ENCODE measurements at places on chromosomes 3 and 15.

- DNase-seq, result no peak
Observed at GRCh38 chr3:152097770-152098169, 171.0 kb upstream of the MBNL1 start.

- no peak for DNase-seq
Observed at GRCh38 chr3:188322135-188322887, 168.4 kb downstream of the LPP start.

DNA sequence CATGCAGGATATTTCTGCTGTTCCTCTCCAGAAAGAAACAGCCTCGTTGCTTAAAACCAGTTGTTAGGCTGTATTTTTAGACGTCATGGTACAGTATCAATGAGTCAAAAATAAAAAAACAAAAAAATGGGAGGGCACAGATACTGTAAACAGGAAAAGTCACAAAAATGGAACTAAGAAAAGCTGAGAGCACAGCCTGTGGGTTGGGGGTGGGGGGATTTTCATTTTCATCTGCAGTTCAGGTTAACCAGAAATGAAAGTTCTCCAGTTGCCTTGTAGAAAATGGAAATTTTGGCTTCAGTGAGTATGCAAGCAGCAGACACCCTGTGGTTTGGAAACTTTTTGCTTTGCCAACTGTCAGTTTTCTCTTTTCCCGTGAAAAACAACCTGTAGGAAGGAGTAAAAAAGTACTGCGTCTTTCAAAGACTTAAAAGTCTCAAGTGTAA is 59.0 kb downstream of the FRMD4B start:
- DNase-seq, result no peak

- no peak for DNase-seq
Observed at GRCh38 chr3:127483902-127484591, 106.5 kb downstream of the TPRA1 start.

DNA sequence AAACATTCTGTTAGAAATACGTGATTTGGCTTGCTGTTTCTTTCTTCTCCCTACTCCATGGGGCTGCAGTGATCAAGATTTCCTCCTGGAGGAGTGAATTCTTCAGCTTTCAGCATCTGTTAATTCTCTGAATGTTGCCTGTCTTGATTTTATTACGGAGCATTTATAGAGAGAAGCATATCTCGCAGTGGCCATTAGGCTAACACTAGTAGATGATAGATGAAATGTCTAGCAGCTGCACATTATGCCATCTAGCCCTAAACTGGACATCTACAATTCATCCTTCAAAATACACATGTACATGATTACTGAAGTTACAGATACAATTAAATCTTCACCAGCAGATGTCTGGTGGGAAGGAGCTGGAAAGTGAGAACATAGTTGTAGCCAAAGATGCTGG is 769.8 kb upstream of the NECTIN3 start:
- no peak for DNase-seq

DNA sequence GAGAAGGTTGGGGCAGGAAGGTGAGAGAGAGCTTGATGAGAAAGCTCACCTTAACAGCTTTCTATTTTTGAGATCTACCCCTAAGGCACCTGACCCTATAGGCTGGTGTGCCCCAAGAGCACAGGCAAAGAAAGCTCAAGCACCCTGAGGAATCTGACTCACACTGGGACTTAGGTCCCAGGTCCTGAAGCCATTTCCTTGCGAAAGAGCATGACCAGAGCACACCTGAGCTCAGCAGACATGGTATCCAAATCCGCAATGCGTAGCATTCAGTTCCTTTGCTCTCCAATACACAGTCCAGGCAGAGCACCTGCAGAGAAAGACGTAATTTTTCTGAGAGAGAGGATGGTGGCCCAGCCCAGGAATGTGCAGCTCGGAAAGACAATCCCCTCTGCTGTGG is 112.1 kb upstream of the LPP start:
- no peak for DNase-seq

- DNase-seq, result peak; percentile 19
Observed at GRCh38 chr3:22089284-22089683, 338.3 kb upstream of the ZNF385D start.

GRCh38 chr3:37741644-37742043 is 120.0 kb upstream of the CTDSPL start:
- no peak for DNase-seq

DNA sequence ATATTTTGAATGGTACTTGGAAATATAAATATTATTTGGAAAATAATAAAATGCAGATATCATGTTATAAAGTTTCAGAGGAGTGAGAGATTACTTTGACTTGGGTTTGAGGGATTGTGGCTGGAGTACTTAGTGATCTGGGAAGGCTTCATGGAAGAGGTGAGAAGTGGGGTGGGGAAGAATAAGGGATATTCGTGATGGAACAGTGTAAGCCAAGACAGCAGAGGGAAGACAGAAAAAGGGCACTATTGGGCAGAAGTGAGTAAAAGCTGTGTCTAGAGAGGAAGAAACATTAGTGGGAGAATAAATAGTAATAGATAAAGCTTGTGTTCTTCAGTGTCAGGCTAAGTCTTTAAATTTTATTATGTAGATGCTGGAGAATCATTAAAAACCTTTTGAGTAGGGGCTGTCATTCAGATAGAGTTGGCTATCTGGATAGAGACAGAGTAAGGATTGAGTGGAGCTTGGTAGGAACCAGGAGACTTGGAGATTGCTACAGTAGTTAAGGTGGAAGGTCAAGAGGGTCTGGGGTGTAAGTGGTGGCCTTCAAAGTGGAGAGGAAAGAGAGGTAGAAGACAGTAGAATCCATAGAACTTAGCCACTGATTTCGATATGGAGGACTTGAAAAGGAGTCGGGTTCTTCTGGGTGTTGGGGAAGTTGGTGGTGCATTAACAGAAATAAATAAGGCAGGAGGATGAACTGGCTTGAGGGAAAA is 11.9 kb downstream of the UBE2E1 start:
- DNase-seq, result no peak

DNA sequence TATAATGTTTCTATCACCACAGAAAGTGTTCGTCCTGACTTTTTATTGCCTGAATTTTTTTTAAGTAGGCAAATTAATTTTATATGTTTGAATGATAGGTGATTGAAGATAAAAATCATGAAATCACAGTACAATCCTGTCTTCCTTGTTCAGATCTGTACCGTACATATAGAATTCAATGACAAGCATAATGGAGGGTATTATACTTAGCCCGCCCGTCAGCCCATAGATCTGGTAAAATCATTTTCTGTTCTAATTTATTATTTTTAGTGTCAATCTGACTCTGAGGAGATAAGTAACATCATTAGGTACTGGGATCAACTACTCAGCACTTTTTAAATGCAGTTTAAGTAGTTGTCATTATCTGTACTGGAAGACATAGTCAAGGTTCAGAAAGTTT is 269.9 kb downstream of the NR2F2 start:
- DNase-seq, result no peak

GRCh38 chr3:173761161-173761560 is 363.6 kb downstream of the NLGN1 start:
- no peak for DNase-seq

DNA sequence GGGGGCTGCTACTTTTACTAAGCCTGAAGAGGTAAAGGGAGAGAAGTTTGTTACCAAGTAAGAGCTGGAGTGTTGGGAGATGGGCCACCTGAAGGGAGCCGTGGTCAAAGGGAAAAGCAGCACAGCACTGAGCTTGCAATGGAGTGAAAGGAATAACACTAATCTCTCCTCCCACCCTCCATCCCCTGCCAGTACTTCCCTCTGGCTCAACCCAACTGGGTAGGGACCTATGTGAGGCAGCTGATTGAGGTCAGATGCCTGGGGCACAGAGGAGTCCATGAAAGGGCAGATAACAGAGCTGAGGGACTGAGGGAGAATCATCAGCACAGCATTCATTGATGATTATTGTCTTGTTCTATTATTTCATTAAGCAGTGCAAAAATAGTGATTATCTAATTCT is 212.4 kb upstream of the TBC1D5 start:
- DNase-seq, result no peak

- no peak for DNase-seq
Observed at GRCh38 chr3:123284399-123285010, 82.8 kb downstream of the SEC22A start.

- DNase-seq, result no peak
Observed at GRCh38 chr15:58981808-58982475, 5.5 kb upstream of the RNF111 start.

GRCh38 chr3:17333446-17333845 is 409.0 kb downstream of the TBC1D5 start:
- no peak for DNase-seq

- no peak for DNase-seq
Observed at GRCh38 chr3:50714946-50715345, 40.2 kb downstream of the DOCK3 start.

DNA sequence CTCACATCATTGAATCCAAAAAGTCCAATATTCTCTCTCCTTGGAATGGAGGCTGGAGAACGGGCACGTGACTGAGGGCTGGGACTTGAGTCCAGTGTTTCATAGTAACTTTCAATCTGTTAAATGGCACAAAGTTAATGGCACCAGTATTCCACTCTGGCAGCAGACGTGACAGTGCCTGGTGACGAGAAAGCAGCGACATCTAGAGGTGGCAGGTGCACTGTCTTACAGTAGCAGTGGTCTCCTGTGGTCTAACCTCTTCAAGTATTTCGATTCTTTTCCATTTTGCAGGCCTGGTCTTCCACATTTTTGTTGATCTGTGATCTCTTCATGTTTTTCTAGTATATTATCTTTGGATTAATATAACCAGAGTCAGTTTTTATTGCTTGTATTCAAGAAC is 107.1 kb downstream of the OXSM start:
- peak; percentile 85 for DNase-seq

DNA sequence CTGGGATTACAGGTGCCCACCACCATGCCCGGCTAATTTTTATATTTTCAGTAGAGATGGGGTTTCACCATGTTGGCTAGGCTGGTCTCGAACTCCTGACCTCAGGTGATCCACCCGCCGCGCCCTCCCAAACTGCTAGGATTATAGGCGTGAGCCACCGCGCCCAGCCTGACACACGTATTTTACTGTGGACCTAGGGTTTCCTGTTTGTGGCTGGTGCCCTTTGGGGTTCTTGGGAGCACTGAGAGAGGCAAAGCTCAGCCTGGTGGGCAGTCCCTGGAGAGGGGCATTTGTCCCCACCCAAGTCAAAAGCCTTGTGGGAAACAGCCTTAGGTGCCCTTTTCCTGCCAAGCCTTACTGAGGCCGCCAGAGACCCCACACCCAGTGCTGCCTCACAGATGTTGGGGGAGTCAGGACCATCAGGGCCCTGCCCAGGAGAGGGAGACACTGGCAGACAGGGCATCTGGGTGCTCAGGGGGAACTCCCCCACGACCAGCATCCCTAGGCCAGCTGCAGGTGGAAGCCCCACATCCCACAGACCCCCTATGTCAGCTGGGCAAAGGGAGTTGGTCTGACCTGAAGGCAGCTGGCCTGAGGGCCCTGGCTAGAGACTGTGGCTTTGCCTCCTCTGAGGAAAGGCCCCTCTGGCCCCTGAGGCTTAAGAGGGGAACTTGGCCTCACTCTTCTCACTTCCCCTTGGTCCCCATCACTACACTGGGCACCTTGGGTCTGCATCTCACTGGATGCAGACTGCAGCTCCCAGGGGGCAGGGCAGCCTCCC is 35.1 kb downstream of the DNAH1 start:
- no peak for DNase-seq

DNA sequence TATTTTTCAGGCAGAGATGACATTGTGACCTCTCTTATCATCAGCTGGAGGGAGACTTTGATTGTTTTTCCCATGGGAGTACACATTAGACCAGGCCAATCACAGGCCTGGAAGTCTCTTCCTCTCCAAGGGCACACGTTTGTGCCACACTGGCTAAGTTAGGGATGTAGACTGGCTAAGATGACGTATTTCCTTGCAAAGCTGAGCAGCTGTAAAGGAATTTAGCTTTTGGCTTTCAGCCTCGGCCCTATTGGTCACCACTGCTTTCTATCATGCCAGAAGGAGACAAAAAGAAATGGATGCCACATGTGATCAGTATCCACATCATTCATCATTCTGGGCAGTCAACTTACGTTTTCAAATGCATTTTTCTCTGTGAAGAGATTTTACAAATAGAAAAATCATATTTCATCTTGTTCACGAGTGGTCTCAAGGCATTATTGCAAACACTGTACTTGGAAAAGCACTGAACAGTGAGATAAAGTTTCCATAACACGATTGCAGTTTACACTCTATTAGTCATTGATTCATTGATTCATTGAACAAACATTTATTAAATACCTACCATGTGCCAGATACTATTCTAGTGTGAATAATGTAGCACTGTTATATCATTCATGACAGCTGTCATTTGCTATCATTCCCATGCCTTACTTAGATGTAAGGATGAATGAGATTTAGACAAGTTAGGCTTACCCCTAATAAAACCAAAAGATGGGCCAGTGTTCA is 27.0 kb upstream of the RNF7 start:
- no peak for DNase-seq

- DNase-seq, result peak; percentile 4
Observed at GRCh38 chr3:72134989-72135451, 350.1 kb upstream of the PROK2 start.

GRCh38 chr15:93894438-93895036 is 336.8 kb upstream of the MCTP2 start:
- DNase-seq, result no peak

DNA sequence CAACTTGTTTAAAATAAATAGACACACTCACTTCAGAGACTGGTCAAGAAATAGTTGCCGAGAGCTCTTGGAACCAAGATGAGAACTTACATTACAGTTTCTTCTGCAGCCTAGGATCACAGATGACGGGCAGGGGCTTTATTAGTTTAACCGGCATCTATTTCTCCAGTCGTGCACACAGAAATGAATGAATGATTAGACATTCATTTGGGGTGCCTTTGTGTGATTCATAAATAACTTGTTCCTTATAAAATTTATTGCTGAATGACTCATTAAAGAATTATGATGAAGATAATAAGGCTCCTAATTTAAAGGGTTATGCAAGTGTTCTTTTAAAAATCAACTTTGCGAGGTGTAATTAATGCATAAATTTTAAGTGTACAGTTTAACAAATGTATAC is 20.8 kb downstream of the NFKBIZ start:
- no peak for DNase-seq

GRCh38 chr3:117524890-117525289 is 815.3 kb downstream of the TUSC7 start:
- DNase-seq, result no peak

DNA sequence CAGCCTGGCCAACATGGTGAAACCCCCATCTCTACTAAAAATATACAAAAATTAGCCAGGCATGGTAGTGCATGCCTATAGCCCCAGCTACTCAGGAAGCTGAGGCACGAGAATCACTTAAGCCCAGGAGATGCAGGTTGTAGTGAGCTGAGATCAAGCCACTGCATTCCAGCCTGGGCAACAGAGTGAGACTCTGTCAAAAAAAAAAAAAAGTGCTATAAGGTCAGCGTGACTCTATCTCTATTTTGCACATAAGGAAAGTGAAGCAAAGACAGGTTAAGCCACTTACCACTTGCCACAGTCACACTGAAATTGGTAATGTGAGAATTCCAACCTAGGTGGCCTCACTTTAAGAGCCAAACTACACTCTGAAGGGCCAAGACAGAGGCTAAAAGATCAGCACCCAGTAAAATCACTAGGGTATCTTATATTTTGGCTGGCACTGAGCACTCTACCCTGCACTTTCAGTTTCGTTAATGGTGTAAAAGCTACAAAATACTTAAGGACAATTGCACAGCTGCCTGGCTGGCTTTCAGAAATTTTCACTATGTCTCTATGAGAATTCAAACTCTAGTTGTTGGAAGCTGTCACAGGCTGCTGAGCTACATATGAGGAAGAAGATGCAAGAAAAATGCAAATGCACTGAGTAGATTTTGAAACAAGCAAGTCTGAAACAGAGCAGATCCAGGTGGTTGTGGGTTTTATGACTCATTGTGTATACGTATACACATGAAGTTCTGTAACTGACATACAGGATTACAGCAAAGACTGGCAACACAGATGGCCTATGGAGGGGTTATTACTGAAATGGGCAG is 32.7 kb downstream of the TRANK1 start:
- DNase-seq, result no peak

- no peak for DNase-seq
Observed at GRCh38 chr15:100311154-100311625, 30.6 kb downstream of the ADAMTS17 start.

Measured in HAP-1 (cell line).